Mononuclear cell (primary cell): ENCODE measurements at places on chromosomes 4 and X. TPM values are rescaled to one million over a fixed set of nuclear protein-coding genes. Genes with fewer than 3 reads are reported as not detected.

Gene CAPN6
- total RNA-seq = not detected

Gene CTAG1B
- total RNA-seq = not detected

Gene TLR1
- total RNA-seq = 71.5 TPM

Gene DUX4
- not detected for total RNA-seq

Gene PITX2
- total RNA-seq = not detected

Gene TRO
- total RNA-seq = 0.73 TPM

Gene ADRA2C
- not detected for total RNA-seq

Gene MAPK10
- 0.52 TPM for total RNA-seq

Gene CXCL11
- 0.10 TPM for total RNA-seq

Gene CSN1S1
- total RNA-seq = not detected

Gene MXRA5
- total RNA-seq = not detected

Gene CCNB3
- 0.10 TPM for total RNA-seq

Gene ODAPH
- 0.10 TPM for total RNA-seq

Gene CCNQ
- 12.0 TPM for total RNA-seq

Gene RADX
- 10.3 TPM for total RNA-seq

Gene SLC9B1
- total RNA-seq = 3.4 TPM

Gene AMBN
- total RNA-seq = not detected

Gene SMIM10L2A
- total RNA-seq = 0.31 TPM

Gene LUZP4
- total RNA-seq = not detected

Gene GIMD1
- total RNA-seq = not detected

Gene SLC25A4
- 2.1 TPM for total RNA-seq

Gene ZBTB49
- total RNA-seq = 19.1 TPM

Gene DCLK2
- 0.31 TPM for total RNA-seq

Gene HEPH
- under 0.01 TPM for total RNA-seq

Gene USP17L19
- not detected for total RNA-seq

Gene S100G
- total RNA-seq = not detected

Gene CITED1
- 0.31 TPM for total RNA-seq

Gene SLC16A2
- total RNA-seq = not detected

Gene DRP2
- total RNA-seq = not detected

Gene NPY2R
- total RNA-seq = not detected

Gene VCX2
- not detected for total RNA-seq

Gene FAM114A1
- total RNA-seq = 2.2 TPM

Gene CACNA1F
- total RNA-seq = 0.31 TPM

Gene MPP1
- 80.9 TPM for total RNA-seq

Gene HDX
- 3.4 TPM for total RNA-seq

Gene SSX3
- not detected for total RNA-seq

Gene GAGE12J
- not detected for total RNA-seq

Gene ZCCHC18
- total RNA-seq = 3.4 TPM

Gene DMRTC1
- total RNA-seq = not detected
